ENCODE measurements at places on chromosomes 1 and 21. TPM values are rescaled to one million over a fixed set of nuclear protein-coding genes. Genes with fewer than 3 reads are reported as not detected.

GRCh38 chr1:1120866-1121591 lies 5.1 kb upstream of the C1orf159 start:
- DNase-seq: no peak

C8A gene
- total RNA-seq: not detected

DNA sequence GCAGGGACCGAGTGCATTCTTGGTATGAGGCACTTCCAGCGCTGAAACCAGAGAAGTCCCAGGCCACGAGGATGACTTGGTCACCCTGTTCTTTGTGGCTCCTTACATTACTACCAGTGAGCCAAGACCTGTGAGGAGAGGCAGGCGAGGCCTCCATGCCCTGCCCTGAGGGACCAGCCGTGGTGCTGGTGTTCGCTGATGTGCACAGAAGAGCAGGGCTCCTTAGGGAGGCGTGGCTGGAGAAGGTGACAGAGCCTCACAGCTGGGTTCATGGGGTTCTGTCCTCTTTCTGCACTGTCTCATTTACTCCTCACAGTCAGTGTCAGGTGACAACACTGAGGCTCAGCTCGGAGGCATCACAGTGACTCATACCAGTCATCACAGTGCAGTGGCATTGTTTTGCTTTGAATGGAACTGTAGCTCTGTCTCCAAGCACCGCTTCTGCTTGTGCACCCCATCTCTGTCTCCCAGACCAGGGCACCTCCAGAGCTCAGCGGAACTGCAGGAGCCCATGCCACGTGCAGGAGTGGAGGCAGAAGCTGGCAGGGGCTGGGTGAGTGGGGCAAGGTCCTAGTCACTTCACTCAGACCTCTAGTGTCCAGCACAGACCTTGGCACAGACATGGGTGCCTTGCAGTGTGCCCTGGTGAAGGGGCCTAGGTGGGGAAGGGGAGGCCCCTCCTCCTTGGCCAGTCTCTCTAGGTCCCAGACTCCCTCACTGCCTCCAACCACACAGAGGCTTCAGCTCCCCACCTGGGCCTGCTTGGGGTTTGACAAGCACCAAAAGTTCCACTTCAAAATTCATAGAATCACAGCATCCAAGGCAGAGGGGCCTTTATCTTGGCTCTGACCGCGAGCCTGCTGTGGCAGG lies 310.9 kb downstream of the MATN1 start:
- no peak for DNase-seq

DNA sequence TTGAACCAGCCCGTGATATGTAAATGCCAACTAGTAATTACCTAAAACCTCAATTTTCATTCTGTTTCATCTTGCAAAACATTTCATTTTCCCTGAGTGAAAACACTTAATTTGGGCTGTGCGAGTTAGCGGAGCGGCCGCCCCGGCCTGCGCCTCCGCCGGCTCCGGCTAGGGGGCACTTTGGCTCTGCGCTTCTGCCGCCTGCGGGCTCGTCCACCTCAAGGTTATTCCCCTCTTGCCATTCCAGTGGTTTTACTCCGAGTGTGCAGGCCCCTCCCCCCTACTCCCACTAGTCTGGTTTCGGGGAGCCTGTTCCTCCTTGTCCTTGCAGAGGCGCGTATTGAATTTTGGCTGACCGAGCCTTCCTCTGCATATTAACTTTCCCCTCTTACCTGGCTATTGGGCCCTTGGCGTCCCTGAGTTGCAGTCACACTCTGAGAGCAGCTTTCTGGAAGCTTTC lies 55.6 kb downstream of the PEX14 start:
- peak; percentile 67 for DNase-seq

DNA sequence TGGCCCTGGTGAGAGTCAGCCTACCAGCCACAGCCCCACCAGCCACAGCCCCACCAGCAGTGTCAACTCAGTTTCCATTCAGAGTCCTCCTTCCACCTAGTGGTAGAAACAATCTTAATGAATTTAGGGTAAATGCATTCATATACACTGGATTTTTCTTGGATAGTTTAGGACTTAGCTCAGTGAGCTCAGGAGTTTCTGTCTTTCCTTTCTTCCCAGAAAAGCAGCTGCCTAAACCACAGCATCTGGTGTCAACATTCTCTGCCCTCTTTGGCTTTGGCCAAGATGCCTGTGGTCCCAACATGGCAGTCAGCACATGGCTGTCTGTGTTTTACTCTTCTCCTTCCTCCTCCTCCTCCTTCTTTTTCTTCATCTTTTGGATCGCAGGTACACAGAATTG lies 94.0 kb downstream of the CLIC6 start:
- DNase-seq: no peak

CFHR3 gene
- not detected for total RNA-seq

- DNase-seq: no peak
Measured at GRCh38 chr1:244576259-244576892, 76.5 kb upstream of the DESI2 start.

RGL1 gene
- total RNA-seq: 16.2 TPM

S100A7A gene
- not detected for total RNA-seq

DNA sequence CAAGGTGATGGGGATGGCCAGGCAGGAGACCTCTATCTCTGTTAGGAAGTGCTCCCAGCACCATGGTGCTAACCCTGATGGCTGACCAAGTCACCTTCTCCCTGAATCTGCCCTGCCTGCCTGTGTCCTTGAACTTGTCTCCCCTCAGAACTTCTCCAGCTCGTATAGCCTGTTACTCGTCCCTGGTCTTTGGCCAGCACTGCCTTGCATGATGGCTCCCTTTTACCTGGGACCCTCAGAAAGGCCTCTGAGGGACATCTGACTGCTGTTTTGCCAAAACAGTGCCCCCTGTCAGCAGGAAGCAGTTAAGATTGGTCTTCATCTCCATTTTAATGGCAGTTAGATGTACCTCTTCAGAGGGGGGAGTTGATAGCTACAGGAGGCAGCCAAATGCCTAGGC lies 148.3 kb downstream of the RHOU start:
- DNase-seq: no peak

DNA sequence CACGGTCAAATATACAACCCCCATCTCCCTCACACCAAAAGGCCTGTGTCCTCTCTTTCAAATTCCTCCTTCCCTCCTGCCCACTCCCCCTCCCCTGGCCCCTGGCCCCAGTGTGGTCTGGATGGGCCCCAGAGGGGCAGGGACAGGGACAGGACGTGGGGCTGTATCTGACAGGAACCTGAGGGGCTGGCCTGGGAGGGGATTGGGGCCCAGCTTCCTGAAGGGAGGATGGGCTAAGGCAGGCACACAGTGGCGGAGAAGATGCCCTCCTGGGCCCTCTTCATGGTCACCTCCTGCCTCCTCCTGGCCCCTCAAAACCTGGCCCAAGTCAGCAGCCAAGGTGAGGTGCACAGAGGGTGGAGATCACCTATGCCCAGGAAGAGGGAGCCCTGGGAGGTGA lies at the start of gene MPL:
Gene MPL, plus strand, starts transcription at position 231 of the 400 bp plus-strand sequence. Its CDS starts 31 bp downstream, at position 262.
- DNase-seq: no peak

NUP210L gene
- not detected for total RNA-seq

- no peak for DNase-seq
Measured at GRCh38 chr1:155982106-155982505, 3.8 kb upstream of the ARHGEF2 start.

NBPF4 gene
- total RNA-seq: not detected

RGS1 gene
- 0.99 TPM for total RNA-seq

RIPK4 gene
- 18.1 TPM for total RNA-seq

GRCh38 chr21:17427157-17427556 lies 85.7 kb upstream of the CXADR start:
- no peak for DNase-seq
